Activated naive CD8-positive, alpha-beta T cell treated with anti-CD3 and anti-CD28 coated beads, Interleukin-2, amount 50 U/mL, for 16 hours (primary cell): ENCODE measurements at places on chromosomes 5 and 9.

GRCh38 chr5:123502120-123502519 is 9.9 kb upstream of the CSNK1G3 start:
- no peak for DNase-seq

- no peak for DNase-seq
These were observed 319.8 kb downstream of the HCN1 start for GRCh38 chr5:45376417-45376816.

DNA sequence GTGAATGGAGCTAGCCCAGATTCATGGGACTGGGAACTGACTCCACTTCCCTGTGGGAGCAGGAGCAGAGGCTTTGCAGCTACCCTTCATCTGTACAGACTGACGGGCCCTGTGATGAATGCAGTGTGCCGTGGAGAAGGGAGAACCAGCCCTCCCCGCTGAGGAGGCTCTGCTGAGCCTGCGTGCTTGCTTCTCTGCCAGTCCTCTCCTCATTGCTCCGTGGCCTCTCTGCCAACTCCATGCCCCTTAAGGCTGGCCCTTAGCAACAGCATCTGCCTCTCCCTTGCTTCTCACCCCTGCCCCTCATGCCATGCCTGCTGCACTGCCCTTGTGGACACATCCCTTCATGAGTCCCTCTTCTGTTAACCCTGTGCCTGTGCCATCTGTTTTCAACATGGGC is 53.6 kb downstream of the GADD45G start:
- DNase-seq, result no peak

DNA sequence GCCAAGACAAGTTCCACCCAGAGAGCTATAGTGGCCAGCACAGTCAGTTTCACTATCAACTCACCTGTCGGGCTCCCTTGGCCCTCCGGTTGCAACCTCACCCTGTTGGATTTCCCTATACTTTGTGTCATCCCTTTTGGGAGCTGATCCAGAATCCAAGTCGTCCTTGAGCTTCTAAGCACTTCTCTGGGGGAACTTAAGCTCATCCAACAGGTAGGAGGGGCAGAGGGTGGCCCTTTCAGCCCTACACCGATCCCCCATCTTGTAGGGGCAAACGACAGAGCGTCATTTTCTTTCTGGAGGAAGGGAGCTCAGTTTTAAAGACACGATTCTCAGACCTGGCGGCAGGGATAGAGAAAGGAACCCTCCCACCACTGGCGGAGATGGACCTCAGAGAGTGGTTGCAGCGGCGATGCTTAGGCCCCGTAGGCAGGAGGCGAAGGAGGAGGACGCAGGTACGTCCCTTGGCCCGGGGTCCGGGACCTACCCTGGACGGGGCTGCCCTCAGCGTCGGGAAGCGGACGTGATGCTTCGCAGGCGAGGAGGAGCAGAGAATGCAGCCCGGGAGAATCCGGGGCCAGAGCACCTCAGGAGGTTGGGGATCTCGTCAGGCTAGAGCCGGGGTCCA is 519 bp downstream of the ZER1 start:
- no peak for DNase-seq

GRCh38 chr9:94923326-94924089 is 197.0 kb downstream of the AOPEP start:
- DNase-seq, result no peak

DNA sequence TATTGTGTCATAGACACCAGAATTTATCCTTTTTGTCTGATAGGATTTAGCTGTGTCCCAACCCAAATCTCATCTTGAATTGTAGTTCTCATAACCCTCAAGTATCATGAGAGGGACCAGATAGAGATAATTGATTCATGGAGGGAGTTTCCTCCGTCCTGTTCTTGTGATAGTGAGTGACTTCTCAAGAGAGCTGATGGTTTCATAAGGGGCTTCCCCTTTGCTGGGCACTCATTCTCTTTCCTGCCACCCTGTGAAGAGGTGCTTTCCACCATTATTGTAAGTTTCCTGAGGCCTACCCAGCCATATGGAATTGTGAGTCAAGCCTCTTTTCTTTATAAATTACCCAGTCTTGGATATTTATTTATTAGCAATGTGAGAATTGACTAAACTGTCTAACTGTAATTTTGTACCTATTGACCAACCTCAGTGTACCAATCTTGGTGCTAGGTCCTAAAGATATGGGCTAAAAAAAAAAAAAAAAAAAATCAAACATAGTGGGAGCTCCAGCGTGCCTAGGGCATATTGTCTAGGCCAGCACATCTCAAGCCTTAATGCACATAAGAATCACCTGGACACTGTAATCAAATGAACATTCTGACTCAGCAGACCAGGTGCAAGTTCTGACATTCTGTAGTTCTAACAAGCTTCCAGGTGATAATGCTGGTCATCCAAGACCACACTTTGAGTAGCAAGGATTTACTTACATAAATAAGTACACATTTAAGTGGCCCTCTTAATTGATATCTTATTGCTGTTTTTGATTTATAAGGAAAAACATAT is 30.5 kb downstream of the ST8SIA4 start:
- no peak for DNase-seq

GRCh38 chr5:180090098-180090768 is 18.7 kb upstream of the RNF130 start:
- peak; percentile 65 for DNase-seq

DNA sequence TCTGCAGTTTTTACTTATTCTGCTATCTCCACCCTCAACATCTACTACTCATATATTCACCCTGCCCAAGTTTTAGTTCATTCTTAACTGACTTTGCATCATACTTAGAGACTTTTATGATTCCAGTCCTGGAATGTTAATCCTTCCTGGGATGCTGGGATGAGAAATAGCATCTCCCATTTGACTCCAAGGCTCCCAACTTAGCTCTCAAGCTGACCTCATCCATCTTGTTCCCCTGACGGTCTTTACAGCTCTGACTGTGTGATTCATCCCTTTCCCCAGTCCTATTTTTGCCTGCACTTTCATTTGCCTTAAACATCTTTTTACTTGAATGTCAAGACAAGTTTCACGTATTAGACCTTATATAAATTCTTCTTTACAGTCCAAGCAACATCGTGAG is 297.8 kb downstream of the EPB41L4A start:
- DNase-seq, result no peak

DNA sequence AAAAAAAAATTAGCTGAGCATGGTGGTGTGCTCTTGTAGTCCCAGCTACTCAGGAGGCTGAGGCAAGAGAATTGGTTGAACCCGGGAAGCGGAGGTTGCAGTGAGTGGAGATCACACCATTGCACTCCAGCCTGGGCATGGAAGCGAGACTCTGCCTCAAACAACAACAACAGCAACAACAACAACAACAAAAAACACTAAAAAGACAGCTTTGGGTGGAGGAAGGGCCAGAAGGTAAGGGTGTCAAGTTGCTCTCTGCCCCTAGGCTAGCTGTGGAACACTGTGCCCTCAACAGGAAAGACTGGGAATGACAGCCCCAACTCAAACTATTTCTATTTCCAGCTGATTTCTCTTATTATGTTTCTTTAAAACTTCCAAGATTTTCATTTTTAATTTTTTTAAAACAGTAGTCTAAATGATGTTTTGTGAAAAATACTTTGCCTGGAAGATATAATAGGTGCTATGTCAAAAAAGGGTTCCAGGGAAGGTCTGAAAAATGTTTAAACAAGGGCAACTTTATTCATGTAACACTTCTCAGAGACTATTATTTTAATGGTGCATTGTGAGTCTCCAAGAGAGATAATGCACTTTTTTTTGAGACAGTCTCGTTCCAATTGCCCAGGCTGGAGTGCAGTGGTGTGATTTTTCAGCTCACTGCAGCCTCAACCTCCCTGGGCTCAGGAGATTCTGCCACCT is 29.9 kb downstream of the CLINT1 start:
- DNase-seq, result no peak
